ENCODE measurements at places on chromosomes 5 and 9. TPM values are rescaled to one million over a fixed set of nuclear protein-coding genes. Genes with fewer than 3 reads are reported as not detected.

Gene LRRC19
- not detected for total RNA-seq

Gene SLC6A3
- total RNA-seq, result not detected

Gene SPATA31D4
- total RNA-seq, result not detected

Gene CARTPT
- not detected for total RNA-seq

Gene CEL
- 0.50 TPM for total RNA-seq

Gene PCDHGB2
- 1.3 TPM for total RNA-seq

Gene ZFP62
- total RNA-seq, result 17.5 TPM

Gene LPAR1
- total RNA-seq, result 20.4 TPM

Gene CYSRT1
- total RNA-seq, result 1.3 TPM

Gene OR13C4
- not detected for total RNA-seq

Gene CNTFR
- total RNA-seq, result not detected

Gene SREK1
- total RNA-seq, result 62.2 TPM

Gene CMYA5
- 9.2 TPM for total RNA-seq

Gene MEIKIN
- total RNA-seq, result not detected

Gene SH3RF2
- 57.3 TPM for total RNA-seq

Gene BTNL9
- not detected for total RNA-seq

Gene WNT8A
- total RNA-seq, result not detected

Gene CCL27
- total RNA-seq, result not detected

Gene SERF1A
- 6.0 TPM for total RNA-seq

Gene LURAP1L
- total RNA-seq, result 126 TPM

Gene WWC1
- total RNA-seq, result 40.7 TPM

Gene TRPM3
- 0.17 TPM for total RNA-seq

Gene FCN1
- total RNA-seq, result not detected

Gene CDH10
- 0.17 TPM for total RNA-seq

Gene PCDHA11
- total RNA-seq, result 2.0 TPM

Gene ADAM19
- 1.0 TPM for total RNA-seq

Gene SLC25A51
- total RNA-seq, result 31.3 TPM

Gene CBY3
- not detected for total RNA-seq

Gene NIPAL4
- total RNA-seq, result 2.4 TPM

Gene SLC6A18
- total RNA-seq, result not detected

Gene TCERG1
- 53.8 TPM for total RNA-seq

Gene SVEP1
- 29.8 TPM for total RNA-seq

Gene NEURL1B
- total RNA-seq, result 0.50 TPM

Gene HTR1A
- not detected for total RNA-seq

Gene KIF3A
- total RNA-seq, result 28.5 TPM

Gene PCDHA9
- total RNA-seq, result 0.07 TPM

Gene NR2F1
- total RNA-seq, result 3.3 TPM

Gene CDC20B
- total RNA-seq, result not detected

Gene BARHL1
- not detected for total RNA-seq

Gene PRRX2
- total RNA-seq, result 0.33 TPM
